ENCODE measurements at places on chromosomes 3 and 15.

- DNase-seq = no peak
Measured at GRCh38 chr3:181298421-181298820, 308.9 kb upstream of the DNAJC19 start.

- DNase-seq = peak; percentile 76
Measured at GRCh38 chr15:74384881-74385643, 17.6 kb upstream of the CYP11A1 start.

GRCh38 chr3:129967761-129968160, 6.8 kb upstream of the TRH start:
- DNase-seq = no peak

DNA sequence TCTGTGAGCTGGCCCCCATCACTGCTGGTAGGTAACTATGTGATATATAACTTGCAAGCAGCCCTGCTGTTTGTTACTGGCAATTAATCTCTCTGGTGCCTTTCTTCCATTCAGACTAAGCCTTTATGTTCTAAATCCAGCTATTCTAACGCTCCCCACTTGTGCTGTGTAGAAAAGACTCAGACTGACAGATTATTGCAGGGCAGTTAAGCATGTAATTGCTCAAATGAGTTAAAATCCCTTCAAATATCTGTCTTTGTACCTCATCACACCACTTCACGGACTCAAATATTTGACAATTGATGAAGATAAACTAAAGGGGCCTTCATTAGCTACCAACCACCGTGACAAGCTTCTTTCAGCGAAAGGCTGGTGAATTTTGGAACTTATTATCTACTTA, 416.2 kb downstream of the NR2F2 start:
- DNase-seq = no peak

DNA sequence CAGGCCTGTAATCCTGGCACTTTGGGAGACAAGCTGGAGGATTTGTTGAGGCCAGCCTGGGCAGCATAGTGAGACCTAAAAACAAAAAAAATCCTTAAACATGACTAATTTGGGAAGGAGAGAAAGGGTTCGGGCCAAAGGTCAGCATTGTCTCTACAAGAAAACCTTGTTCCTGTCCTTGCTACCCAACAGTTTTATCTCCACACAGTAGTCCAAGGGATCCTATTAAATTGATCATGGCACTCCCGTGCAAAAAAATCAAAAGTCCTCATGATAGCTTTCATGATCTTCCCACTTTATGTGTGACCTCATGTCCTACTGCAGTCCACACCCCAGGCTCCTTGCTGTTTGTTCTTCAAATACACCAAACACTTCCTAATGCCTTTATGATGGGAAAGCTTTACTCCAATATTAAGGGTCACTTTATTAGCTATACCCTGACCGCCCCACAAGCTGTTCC, 4.2 kb downstream of the RPL15 start:
- no peak for DNase-seq

DNA sequence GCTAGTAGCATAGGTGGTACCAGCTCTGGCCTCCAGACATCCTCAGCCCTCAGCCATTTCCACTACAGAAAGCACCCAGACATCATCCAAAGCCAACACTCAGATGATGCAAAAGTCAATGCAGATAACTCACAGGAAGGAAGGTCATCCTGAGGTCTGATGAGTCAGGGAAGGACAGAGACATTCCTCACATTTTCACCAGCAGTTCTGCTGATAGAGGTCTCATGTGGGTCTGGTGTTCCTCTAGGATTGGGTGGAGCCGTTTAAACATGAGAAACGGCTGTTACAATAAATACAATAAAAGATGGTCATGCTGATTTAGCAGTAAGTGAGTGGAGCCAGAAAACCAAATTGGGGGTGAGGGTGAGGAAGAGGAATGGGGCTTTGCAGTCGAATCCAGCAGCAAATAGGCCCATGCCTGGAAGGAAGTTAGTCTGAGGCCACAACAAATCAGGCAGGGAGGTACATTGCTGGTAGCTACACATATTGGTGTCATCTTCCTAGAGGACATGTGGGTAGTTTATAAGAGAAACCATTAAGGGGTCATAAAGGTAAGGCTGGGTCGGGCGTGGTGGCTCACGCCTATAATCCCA, 33.3 kb upstream of the FLNB start:
- DNase-seq = peak; percentile 98

GRCh38 chr3:63067999-63068645, 192.9 kb upstream of the CADPS start:
- no peak for DNase-seq

GRCh38 chr15:69931156-69931555, 166.6 kb downstream of the TLE3 start:
- DNase-seq = no peak

- DNase-seq = no peak
Measured at GRCh38 chr3:87397211-87397610, 120.8 kb upstream of the POU1F1 start.

DNA sequence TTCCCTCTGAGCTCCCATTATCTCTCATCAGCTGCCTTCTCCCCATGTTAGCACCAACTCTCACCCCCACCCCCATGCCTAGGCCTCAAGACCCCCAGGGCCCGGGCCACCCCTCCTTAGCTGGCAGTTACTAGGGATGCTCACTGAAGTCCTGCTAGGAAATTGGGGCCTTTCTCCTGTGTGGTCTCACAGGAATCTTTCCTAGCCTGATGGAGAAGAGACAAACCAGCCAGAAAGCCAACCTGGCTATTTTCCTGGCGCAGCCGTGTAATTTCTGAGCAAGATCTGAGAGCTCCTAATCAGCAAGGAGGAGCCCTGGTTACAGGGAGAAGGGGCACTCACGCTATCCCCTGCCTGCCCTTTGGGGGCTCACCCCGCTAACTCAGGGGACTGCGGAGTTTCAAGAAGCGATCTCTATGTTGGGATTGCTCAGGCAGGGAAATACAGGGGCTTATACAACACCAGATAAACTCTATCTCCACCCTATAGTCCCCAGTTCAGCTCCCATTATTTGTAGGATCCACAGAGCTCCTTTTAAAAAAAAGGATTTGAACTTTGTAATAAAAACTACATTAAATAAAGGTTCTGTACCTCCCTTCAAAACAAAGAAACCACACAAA, 25.2 kb downstream of the NR2F2 start:
- no peak for DNase-seq

DNA sequence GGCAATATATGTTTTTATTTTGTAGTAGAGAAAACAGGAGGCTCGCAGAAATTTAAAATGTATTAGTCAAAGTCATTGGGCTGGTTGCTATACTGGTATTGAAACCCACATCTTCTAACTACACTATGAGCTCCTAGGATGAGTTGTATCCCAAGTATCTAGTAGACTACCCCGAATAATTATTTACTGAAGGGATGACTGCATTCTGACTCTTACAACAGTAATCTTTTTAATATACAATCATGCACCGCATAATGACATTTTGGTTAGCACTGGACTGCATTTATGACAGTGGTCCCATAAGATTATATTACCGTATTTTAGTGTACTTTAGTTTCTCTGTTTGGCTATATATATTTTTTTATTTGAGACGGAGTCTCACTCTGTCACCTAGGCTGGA, 15.3 kb downstream of the PIGB start:
- DNase-seq = no peak

GRCh38 chr3:128075522-128076482, 23.6 kb downstream of the SEC61A1 start:
- DNase-seq = peak; percentile 44

DNA sequence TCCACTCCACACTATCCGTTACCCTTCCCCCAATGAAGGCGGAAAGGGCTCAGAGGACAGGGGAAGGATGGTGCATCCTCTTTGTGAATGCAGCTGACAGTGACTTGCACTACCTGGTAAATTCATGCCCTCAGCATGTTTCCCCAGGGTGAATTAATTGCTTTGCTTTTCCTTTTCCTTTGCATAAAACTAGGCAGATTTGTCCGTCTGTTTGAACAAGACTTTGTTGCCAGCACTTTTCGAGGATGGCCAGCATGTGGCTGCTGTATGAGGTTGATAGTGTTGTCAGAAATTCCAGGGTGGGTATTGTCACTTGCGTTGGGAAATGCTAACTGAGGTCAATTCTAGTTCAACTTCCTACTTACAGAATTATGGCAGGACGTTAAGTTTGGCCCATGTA, 79.0 kb upstream of the RARB start:
- no peak for DNase-seq

GRCh38 chr15:22259881-22260421, 179.6 kb downstream of the OR4M2 start:
- DNase-seq = no peak

- no peak for DNase-seq
Measured at GRCh38 chr15:89761929-89762328, 10.9 kb upstream of the MESP1 start.

- DNase-seq = no peak
Measured at GRCh38 chr15:42151141-42151561, 5.3 kb downstream of the PLA2G4F start.

All from RCC 7860 (cell line).